ENCODE measurements at places on chromosomes 2 and 18. TPM values are rescaled to one million over a fixed set of nuclear protein-coding genes. Genes with fewer than 3 reads are reported as not detected.
A peak's percentile ranks its signal among the peaks of the same experiment; 100 is the strongest.

- no peak for DNase-seq
Observed at GRCh38 chr2:162126527-162126926, 25.5 kb downstream of the GCG start.

DNA sequence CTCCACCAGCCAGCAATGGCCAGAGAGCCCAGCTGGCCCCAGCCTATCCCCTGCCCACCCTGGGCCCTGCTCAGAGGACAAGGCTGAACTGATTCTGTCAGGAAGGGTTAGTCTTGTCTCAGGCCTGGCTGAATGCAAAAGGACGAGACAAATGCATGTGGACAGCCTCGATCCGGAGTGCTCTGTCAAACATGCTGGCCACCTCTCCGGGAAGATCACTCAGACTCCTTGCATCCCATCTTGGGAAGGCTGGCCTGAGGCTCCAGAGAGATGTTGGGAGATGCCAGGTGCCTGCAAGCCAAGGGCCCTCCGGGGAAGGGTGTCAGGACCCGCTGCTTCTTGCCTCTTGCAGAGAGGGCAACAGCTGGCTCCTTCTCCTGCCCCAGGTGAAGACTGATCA lies 20.2 kb upstream of the C1QL2 start:
- DNase-seq, result no peak

GRCh38 chr2:71793926-71794325 lies 340.6 kb downstream of the DYSF start:
- DNase-seq, result no peak

DNA sequence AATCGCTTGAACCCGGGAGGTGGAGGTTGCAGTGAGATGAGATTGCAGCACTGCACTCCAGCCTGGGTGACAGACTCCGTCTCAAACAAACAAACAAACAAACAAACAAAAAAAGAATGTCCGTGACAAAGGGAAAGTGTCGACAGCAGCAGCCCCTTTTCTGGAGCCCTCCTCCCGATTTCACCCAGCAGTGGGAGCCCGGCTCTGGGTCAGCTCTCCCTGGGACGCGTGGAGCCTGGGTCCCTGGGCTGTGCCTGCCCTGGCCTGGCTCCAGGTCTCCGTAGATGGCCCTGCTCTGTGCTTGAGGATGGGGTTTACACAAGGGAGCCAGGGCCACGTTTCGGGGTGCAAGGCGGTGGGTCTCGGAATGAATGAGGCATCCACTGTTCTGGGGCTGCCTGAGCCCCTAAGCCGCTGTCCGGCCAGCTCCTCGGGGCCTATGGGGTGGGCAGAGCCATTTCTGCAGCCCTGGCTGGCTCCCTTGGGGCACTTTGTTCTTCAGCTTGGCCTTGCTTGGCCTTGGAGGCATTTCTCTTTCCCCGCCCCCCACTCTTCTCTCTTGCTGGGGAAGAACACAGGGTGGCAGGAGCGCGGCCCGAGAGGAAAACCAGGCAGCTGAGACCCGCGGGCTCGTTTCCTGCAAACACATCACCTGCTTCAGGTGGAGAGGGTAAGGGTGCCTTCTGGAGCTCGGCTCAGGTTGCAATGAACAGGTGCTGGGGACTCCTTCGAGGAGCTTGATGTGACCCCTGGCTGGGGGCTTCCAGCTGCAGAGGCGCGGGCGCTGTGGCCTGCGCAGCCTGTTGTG lies 29.1 kb downstream of the RTP5 start:
- no peak for DNase-seq

GRCh38 chr2:71816815-71817214 lies 330.8 kb downstream of the CYP26B1 start:
- no peak for DNase-seq

- no peak for DNase-seq
Observed at GRCh38 chr2:7040547-7040946, 123.3 kb downstream of the RNF144A start.

- DNase-seq, result no peak
Observed at GRCh38 chr2:76445880-76446279, 735.2 kb upstream of the GCFC2 start.

DNA sequence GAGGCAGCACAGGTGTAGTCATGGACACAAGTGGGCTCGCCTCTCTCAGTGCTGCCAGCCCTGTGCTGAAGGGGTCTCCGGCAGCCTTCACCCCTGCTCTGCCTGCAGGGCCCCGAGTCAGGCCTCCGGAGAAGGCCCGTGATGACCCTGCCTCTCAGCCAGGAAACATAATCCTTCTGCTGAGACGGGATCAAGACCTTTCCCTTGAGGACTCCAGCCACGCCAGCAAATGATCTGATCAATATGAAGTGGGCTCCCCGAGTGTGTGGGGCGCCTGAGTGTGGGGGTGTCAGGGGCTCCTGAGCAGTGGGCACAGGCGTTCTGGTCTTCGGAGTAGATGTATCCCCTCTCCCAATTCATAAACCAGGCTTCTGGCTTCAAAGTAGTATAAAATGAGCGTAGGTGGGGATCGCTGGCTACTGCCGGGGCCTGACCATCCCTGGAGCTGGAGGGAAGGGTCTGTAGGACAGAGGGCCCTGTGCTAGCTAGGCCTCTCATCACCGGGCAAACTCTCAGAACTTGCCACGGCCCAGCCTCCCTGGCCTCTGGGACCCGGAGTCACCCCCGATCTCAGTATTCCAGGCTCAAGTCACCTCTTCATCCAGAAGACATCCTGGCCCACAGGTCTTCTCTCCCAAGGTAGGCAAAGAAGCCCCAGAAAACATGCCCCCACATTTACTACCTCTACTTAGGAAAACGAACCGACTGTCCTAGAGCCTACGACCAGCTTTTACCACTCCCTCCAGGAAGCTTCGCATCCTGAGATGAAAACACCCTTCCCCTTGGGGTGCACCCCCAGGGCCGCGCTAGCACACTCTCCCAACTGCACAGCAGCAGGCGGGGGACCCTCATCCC lies 33.6 kb downstream of the CRACDL start:
- no peak for DNase-seq

GRCh38 chr18:5630057-5630899 lies 86.5 kb upstream of the EPB41L3 start:
- peak; percentile 5 for DNase-seq

DNA sequence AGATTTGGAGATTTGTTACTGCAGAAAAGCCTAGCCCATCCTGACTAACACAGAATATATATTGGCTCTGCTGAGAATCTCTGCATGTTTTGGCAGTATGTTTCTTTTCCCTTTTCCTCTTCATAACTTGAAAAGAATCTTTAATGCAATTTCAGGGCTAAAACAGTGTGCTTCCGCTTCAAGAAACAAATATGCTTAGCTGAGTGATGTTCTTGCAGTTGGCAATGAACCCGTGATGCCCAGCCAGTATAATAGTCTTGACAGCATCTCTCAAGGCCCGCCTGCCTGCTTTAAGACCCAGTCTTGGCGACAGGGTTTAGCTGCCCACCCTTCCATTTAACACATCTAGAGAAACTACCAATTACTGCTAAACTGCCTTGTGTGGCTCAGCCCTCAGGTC lies 184.5 kb downstream of the INO80D start:
- no peak for DNase-seq

DNA sequence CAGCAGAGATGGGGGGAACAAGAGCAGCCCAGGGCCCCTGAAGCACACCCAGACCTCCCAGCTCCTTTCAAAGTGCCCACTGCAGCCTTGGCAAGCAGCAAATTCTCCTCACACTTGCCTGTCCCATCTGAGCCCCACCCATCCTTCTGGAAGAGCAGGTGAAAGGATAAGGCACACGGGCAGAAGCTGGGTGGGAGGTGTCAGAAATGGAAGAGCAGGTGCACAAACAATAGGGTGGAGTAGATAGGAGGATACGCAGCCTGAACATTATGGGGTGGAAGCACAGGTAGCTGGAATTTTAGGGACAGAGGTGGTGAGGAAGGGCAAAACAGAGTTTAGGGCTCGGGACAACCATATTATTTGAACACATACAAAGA lies 69.2 kb downstream of the TNS1 start:
- no peak for DNase-seq

- no peak for DNase-seq
Observed at GRCh38 chr18:55149994-55150393, 190.7 kb upstream of the CCDC68 start.

GRCh38 chr18:9038277-9038871 lies 64.1 kb upstream of the NDUFV2 start:
- no peak for DNase-seq

DNA sequence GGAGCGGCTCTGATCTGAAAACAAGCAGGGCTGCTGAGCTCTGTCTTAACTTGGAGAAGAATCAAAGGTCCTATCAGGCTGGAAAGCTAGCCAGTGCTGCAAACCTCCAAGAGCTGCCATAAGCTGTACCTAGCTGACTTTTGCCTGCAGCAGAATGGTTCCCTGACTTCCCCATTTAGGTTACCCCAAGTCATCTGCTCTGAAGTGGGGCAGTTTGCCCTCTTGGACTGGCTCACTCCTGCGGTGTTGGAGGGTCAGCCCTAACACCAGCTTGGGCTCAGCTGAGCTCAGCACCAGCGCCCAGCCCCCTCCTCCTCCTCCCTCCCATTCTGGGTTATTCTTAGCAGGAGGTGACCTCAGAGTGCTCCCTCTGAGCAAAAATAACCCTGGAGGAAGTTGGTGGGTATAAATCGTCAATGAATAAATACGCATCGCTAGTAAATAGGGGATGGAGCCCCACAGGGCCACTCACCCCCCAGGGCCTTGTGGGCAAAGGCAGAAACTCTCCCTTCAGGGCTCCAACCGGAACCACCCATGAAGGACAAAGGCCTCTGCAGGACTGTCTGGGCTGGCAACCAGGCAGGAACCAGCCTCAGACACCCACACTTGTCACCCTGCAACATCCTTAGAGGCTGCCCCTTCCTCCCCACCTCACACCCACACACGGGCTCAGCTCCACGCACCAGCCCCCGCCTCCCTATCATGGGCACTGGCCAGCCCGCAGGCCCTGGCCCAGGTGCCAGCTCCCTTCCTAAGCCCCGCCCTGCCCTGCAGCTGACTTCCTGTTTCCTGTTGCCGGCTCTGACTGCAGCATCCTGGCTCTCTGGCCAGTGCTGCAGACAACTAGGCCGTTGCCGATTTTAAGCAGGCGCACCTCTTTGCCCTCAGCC lies 46.9 kb downstream of the DNMT3A start:
- DNase-seq, result no peak

DNA sequence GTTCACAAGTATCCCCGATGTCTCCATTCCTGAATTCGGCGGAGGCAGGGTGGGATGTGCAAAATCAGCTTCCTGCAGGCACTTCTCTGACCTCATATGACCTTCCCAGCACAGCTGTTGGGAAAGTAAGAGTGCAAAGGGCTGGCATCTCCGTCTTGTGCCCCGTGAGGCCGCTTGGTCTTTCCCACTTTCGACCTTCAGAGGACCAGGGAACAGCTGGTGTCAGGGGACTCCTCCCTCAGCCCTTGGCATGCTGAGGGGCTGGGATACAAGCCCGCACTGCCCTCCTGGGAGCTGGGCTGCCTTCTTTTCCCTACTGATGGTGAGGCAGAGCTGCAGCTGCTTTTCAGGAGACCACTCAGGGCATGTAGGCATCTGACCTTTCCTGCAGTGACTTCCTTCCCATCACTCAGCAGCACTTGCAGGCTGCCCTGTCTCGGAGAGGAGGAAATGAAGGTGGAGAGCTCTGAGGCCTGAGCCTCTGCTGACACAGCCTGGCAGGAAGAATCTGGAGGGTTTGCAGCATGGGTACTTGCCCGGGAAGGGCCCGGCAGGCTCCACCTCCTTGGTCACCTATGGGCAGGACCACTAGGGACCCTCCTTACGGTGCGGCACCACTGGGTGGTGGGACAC lies 277.2 kb upstream of the HS6ST1 start:
- DNase-seq, result no peak

GRCh38 chr2:129074298-129074920 lies 755.7 kb upstream of the HS6ST1 start:
- DNase-seq, result no peak

GRCh38 chr2:60109744-60110143 lies 443.7 kb downstream of the BCL11A start:
- DNase-seq, result no peak

- DNase-seq, result no peak
Observed at GRCh38 chr2:153971250-153971649, 99.5 kb downstream of the GALNT13 start.

DNA sequence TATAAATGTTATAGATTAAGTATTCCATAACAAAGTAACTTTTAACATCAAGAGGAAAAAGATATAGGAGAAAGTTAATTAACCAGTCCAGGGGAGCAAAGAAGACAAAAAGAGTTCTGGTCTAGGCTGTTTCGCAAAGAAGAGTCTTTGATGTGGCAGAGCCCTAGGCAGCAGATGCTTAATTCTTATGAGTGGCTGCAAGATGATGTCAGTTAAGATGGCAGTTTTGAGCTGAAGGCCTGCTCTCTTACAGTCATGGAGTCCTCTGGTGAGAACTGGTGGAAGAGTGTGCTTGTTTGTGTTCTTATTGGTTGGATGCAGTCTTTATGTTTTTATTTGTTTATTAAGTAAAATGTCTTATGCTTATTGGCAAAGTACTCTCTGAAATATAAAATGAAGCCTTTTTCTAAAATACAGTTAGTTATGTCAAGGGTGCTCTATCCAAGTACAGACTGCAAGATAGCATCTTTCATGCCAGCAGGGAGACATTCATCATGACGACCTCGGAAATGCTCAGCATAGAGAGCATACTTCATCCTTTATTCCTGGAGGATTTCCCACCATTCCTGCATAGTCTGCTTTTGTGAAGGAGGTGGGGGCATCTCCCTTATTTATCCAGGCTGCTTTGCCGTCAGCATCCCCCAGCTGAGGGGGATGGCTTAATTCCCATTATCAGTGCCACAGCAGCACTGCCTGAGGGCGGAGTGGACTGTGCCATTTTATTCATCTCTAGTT lies 38.9 kb upstream of the SERPINE2 start:
- DNase-seq, result no peak

DNA sequence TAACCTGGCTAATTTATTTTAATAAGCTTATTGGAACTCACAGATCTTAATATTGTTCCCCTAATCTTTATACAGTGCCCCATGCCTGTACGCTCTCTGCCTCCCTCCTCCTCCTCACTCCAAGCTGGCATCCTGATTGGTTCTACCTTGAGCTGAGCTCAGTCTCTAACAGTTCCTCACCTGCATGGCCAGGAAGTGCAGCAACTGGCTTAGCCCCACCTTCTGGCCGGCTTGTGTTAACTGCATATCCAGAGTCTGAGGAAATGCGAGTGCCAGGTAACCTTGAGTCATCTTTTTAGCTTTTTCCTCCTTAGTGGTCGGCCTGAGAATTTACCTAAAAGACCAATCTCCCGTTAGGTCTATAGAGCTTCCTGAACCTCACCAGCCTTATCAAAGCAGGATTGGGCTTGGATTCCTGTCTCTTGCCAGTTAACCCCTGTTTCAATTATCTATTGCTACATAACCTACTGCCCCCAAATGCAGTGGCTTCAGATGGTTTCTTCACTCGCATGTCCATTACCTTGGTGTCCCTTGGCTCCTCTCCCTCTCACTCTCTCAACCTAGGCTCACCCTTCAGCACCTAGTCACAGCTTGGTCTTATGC lies 89.5 kb upstream of the STK39 start:
- no peak for DNase-seq

- DNase-seq, result no peak
Observed at GRCh38 chr18:13353084-13353823, 134.7 kb downstream of the LDLRAD4 start.

GRCh38 chr2:237456200-237456843 lies 30.7 kb upstream of the MLPH start:
- DNase-seq, result no peak

Gene RFTN2
- total RNA-seq, result 6.5 TPM

Gene NCKAP5
- 0.39 TPM for total RNA-seq

Gene C18orf32
- 14.8 TPM for total RNA-seq

Gene FBXO15
- not detected for total RNA-seq

Gene HOXD13
- not detected for total RNA-seq

Gene SMAD2
- total RNA-seq, result 109 TPM

All from pulmonary artery endothelial cell (primary cell).